ENCODE measurements at places on chromosomes 3 and 15. TPM values are rescaled to one million over a fixed set of nuclear protein-coding genes. Genes with fewer than 3 reads are reported as not detected.
A peak's percentile ranks its signal among the peaks of the same experiment; 100 is the strongest.

ACAD11 gene
- 11.3 TPM for total RNA-seq

GRCh38 chr3:123311201-123311600, 109.5 kb downstream of the SEC22A start:
- DNase-seq, result no peak

- DNase-seq, result no peak
Measured at GRCh38 chr15:25844981-25845680, 18.0 kb downstream of the ATP10A start.

HPS3 gene
- total RNA-seq, result 17.5 TPM

- DNase-seq, result no peak
Measured at GRCh38 chr3:12897381-12898289, 56.3 kb upstream of the RPL32 start.

- no peak for DNase-seq
Measured at GRCh38 chr3:88058306-88058580, 562 bp downstream of the CGGBP1 start.

GUCA1C gene
- not detected for total RNA-seq

DNA sequence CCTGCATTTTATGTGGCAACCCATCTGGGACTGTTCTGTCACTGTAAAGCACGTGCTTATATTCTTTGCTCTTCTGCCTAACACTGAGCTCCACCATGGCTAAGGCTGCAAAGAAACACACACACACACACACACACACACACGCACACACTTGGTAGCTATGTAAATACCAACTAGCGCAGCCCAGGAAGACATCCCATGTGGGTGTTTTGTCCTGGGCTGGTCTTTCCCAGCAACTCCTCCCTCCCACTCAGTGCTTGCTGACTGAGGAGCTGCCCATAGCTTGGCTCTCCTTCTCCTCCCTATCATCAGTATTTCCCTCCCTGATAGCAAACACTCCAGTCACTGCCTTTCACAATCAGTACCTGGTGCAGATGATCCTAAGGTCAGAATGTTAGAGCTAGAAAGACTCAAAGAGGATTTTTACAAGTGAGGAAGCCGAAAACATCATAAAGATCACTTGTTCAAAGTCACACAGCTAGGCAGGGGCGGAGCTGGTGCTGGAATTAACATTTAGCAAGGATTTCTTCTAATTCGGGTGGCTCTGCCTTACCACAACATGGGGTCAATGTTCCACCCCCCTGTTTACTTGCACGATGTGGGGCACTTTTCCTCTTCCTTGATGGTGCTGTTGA, 377.1 kb upstream of the TBL1XR1 start:
- no peak for DNase-seq

C3orf49 gene
- not detected for total RNA-seq

DNA sequence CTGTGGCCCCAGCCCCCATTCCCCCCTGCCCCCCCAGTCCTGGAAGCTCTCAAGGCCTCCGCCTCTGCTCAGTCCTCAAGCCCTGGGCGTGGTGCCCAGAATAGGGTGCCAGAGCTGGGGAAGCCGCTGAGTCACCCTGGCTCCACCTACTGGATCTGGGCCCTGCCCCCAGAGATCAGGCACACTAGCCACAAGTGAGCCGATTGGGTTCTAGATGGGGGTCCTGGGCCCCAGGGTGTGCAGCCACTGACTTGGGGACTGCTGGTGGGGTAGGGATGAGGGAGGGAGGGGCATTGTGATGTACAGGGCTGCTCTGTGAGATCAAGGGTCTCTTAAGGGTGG, 5.7 kb downstream of the EIF4G1 start:
- peak; percentile 58 for DNase-seq

TM4SF4 gene
- total RNA-seq, result not detected

DNA sequence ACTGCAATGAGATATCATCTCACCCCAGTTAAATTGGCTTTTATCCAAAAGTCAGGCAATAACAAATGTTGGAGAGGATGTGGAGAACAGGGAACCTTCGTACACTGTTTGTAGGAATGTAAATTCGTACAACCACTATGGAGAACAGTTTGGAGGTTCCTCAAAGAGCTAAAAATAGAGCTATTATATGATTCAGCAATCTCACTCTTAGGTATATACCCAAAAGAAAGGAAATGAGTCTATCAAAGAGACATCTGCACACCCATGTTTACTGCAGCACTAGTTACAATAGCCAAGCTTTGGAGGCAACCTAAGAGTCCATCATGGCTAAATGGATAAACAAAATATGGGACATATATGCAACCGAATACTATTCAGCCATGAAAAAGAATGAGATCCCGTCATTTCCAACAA, 68.0 kb upstream of the HES1 start:
- DNase-seq, result no peak

SACM1L gene
- total RNA-seq, result 101 TPM

DNA sequence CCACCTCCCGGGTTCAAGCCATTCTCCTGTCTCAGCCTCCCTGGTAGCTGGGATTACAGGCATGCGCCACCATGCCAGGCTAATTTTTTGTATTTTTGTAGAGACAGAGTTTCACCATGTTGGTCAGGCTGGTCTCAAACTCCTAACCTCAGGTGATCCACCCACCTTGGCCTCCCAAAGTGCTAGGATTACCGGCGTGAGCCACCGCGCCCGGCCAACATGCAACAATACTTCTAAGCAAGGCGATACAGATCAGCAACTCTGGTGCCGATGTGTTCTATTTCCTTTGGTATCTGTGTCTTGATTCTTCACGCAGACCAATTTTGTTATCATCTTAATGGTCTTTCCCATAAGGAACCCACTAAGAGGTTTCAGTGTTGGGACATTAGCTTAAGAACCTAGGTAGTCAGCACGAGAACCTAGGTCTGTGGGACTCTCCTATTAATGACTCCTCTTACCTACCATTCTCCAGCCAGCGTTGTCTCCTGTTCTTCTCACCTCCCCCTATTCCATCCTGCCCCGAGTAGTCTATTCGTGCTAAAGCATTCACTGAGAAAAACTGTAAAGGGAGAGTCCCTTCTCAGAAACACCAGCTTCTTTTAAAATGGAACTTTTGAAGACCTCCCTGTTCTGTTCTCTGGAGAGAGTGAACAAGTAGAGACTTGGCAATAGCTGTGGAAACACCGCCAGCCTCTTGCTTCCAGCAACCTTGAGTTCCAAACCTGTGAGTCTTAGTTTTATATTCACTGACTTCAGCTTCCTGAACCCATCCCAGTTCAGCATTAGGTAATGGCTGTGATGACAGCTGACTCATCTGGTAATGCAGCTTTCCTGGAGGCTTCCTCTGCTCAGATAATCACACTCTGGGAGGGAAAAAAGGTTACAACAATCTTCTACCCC, 61.2 kb downstream of the TSC22D2 start:
- no peak for DNase-seq

GRCh38 chr3:101913168-101913567, 63.9 kb downstream of the NFKBIZ start:
- no peak for DNase-seq

GRCh38 chr3:124263168-124263567, 271.2 kb upstream of the ROPN1 start:
- DNase-seq, result no peak

GRCh38 chr3:13459605-13460340, 20.3 kb upstream of the HDAC11 start:
- DNase-seq, result no peak

- DNase-seq, result no peak
Measured at GRCh38 chr15:35736150-35736549, 190.2 kb upstream of the DPH6 start.

- no peak for DNase-seq
Measured at GRCh38 chr15:44736181-44736765, at the start of gene TRIM69. Gene TRIM69 (plus strand): TSS chr15:44736528. CDS start chr15:44736705, 177 bp downstream.

DNA sequence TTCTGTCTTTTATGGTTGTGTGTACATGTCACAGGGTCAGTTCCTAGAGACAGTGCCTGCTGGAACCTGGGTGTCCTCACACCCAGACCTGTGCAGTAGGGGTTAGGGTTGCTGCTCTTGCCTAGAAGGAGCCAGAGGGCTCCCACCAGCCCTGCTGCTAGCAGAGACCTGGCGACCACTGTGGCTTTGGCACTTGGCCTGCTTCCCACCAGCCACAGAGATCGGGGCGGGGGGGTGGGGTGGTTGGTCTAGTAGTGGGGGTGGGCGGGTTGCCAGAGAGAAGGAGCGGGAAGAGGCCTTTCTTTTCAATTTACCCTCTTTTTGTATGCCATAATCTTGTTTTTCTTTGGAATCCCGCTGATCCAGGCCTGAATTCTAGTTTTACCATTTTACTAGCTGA, 29.4 kb downstream of the EEFSEC start:
- no peak for DNase-seq

EFCC1 gene
- 0.18 TPM for total RNA-seq

PFKFB4 gene
- 36.1 TPM for total RNA-seq

DNA sequence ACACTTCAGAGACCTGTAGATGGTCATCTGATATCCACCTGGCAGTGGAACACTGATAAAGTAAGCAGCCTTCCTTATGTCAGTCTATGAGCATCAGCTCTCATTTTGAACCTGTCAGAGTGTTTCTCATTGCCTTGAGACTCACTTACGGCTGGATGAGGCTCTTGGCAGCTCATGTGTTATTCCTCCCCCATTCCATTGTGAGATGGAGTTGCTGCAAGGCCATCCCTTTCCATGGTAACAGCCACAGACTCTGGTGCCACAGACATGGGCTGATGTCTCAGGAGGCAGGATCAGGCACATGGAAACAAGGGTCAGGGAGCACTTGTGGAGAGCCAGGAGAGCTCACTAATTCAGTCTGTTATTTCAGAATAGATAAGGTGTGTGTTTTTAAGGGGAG, 11.9 kb downstream of the KCNAB1 start:
- no peak for DNase-seq

DNA sequence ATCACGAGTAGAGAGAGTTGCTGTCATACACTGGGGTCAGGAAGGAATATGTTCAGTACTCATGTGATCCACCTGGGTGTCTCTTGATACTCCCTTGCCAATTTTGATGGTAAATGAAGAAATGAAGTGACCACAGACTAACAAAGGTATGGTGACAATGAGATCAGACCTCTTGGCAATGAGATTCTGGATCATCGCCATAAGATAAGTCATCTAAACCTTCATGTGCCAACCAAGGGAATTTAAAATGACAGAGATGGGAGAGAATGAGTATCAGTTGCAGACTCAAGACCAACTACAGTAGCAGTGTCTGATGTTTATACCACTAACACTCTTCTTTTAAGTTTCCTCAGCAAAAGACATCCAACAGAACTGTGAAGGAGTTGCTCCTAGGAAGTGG, 601.0 kb downstream of the MECOM start:
- no peak for DNase-seq

GRCh38 chr3:48012659-48013058, 3.6 kb downstream of the MAP4 start:
- DNase-seq, result no peak

GRCh38 chr3:192079098-192079497, 618.1 kb downstream of the PYDC2 start:
- no peak for DNase-seq

TF gene
- 0.02 TPM for total RNA-seq

- no peak for DNase-seq
Measured at GRCh38 chr3:143707848-143708247, 140.4 kb downstream of the SLC9A9 start.

SLC33A1 gene
- 16.3 TPM for total RNA-seq

Data from activated naive CD8-positive, alpha-beta T cell treated with anti-CD3 and anti-CD28 coated beads for 36 hours (primary cell).